ENCODE measurements at places on chromosomes 12 and 14. TPM values are rescaled to one million over a fixed set of nuclear protein-coding genes. Genes with fewer than 3 reads are reported as not detected.

GRCh38 chr14:101473795-101474562, 87.3 kb upstream of the DIO3 start:
- H3K27ac ChIP-seq = peak overlapping the region; percentile 97
- H3K4me3 ChIP-seq = no peak overlapping the region
- no peaks in the 10 kb centered on the region for H3K27me3 ChIP-seq
- H3K36me3 ChIP-seq = no peaks in the 10 kb centered on the region

DNA sequence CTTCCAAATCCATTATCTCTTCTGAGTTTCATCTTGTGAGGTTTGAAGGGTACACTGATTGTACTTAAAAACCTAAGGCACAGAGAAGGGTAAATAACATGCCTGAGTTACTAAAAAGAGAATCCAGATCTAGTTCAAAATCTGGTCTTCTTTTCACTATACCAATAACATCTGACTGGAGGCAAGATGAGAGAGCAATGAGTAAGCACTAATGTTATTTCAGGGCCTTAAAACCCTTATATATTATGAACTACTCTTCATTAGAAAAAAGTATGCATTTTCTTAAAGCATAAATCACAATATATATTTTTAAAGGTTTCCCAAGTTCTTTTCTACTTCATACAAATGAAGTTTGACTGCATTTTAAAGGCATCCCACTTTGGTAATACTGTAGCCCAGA, 60.2 kb downstream of the GXYLT1 start:
- no peak overlapping the region for H3K27ac ChIP-seq
- no peak for DNase-seq
- H3K4me1 ChIP-seq = no peaks in the 10 kb centered on the region

The ARHGEF25 gene
- total RNA-seq = 30.4 TPM

The SLC25A47 gene
- not detected for total RNA-seq

The TAS2R14 gene
- 4.8 TPM for total RNA-seq

- no peak overlapping the region for H3K4me3 ChIP-seq
- H3K27ac ChIP-seq = no peak overlapping the region
- no peaks in the 10 kb centered on the region for H3K27me3 ChIP-seq
- H3K4me1 ChIP-seq = peaks cover 2% of the 10 kb centered on the region
- H3K36me3 ChIP-seq = no peaks in the 10 kb centered on the region
Measured at GRCh38 chr14:51072976-51073375, 21.9 kb downstream of the TRIM9 start.

The RCOR1 gene
- 8.1 TPM for total RNA-seq

- no peak for DNase-seq
- no peak overlapping the region for H3K27ac ChIP-seq
- H3K4me3 ChIP-seq = no peak overlapping the region
- H3K27me3 ChIP-seq = no peaks in the 10 kb centered on the region
- no peaks in the 10 kb centered on the region for H3K36me3 ChIP-seq
Measured at GRCh38 chr12:32102234-32102633, 4.4 kb upstream of the BICD1 start.

- no peaks in the 10 kb centered on the region for H3K27me3 ChIP-seq
- no peak for DNase-seq
- no peak overlapping the region for H3K4me3 ChIP-seq
- H3K36me3 ChIP-seq = no peaks in the 10 kb centered on the region
Measured at GRCh38 chr12:14946162-14946561, 7.8 kb upstream of the ERP27 start.

The PYGL gene
- total RNA-seq = 53.7 TPM

DNA sequence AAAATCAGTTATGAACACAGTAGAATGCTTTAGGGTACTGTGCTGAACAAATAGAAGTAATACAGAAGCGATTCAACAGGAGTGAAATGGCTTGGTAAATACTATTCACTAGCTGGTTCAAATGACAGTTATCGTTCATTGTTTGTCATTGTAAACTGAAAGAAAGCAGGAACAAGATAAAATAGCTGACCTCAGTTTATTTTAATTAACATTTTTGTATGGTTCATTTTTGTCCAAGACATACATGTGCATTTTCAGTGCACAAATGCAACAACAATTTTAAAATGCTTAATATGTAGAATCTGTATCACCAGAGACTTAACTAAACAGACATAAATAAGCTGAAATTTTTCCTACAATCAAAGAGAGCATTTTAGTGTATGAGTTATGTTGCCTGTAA, 49.9 kb downstream of the ALX1 start:
- H3K4me1 ChIP-seq = no peaks in the 10 kb centered on the region
- no peak overlapping the region for H3K4me3 ChIP-seq
- H3K27me3 ChIP-seq = no peaks in the 10 kb centered on the region
- H3K27ac ChIP-seq = no peak overlapping the region
- DNase-seq = no peak

DNA sequence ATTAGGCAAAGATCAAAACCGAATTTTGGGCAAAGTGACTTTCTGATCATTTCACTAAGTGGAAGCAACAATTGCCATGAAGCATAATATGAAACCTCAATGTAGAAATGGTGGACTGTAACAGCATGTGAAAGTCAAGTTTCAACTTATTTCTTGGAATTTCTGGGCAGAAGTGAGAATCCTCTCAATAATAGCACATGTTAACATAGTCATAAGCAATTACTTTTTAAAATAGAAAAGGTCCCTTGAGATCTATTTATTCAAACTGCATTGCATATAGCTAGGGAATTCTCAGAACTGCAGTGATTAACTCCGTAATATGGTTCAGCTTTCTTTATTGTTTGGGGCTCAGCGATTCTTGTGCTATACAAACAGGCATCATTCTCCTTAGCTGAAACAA, 136.7 kb upstream of the ATP2B1 start:
- H3K27ac ChIP-seq = no peak overlapping the region
- H3K27me3 ChIP-seq = no peaks in the 10 kb centered on the region
- H3K4me1 ChIP-seq = no peaks in the 10 kb centered on the region
- no peak for DNase-seq

- no peaks in the 10 kb centered on the region for H3K36me3 ChIP-seq
- H3K27me3 ChIP-seq = no peaks in the 10 kb centered on the region
- DNase-seq = no peak
- no peak overlapping the region for H3K27ac ChIP-seq
- no peaks in the 10 kb centered on the region for H3K4me1 ChIP-seq
Measured at GRCh38 chr14:79502136-79502750, 709.1 kb downstream of the DIO2 start.
